ENCODE measurements at places on chromosomes 16 and 17. TPM values are rescaled to one million over a fixed set of nuclear protein-coding genes. Genes with fewer than 3 reads are reported as not detected.
A peak's percentile ranks its signal among the peaks of the same experiment; 100 is the strongest.

RILP gene
- 6.1 TPM for total RNA-seq

BTBD17 gene
- total RNA-seq, result not detected

C17orf100 gene
- total RNA-seq, result 1.6 TPM

CLEC18A gene
- 0.36 TPM for total RNA-seq

- no peak for DNase-seq
- H3K27ac ChIP-seq, result no peak overlapping the region
- H3K27me3 ChIP-seq, result no peaks in the 10 kb centered on the region
- no peak overlapping the region for H3K4me3 ChIP-seq
Measured at GRCh38 chr17:76398523-76399174, 14.2 kb downstream of the SPHK1 start.

DNA sequence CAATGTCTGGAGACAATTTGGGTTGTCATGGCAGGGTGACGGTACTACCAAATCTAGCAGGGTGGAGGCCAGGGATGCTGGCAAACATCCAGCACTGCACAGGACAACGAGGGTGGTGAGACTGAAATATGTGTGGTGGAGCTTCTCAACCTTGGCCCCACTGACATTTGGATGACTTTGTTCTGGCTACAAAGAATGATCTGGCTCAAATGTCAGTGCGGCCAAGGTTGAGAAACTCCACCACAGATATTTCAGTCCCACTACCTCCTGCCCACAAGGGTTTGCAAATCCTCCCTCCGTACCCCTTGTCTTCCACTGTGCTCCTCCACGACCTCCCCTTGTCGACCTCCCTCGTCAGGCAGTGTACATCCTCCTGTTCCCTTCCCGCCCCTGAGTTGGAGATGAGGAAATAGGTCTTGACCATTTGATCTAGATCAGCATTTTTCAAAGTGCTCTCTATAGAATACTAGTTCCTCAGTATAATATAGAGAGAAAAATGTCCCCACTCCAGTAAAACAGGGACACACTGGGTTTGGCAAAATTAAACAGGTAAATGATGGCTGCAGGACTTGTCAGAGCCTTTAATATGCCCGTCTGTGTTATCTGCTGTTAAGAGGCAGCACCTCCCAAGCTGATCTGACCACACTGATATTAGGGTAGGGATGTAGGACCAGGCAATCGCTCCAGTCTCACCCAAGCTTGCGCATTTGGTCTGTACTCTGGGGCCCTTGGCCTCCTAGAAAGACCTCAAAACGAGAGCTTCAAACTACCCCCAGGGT lies 6.8 kb downstream of the OSGIN1 start:
- H3K27ac ChIP-seq, result no peak overlapping the region
- no peaks in the 10 kb centered on the region for H3K4me1 ChIP-seq
- H3K4me3 ChIP-seq, result no peak overlapping the region
- DNase-seq, result no peak
- peaks cover 9% of the 10 kb centered on the region for H3K27me3 ChIP-seq

- H3K4me1 ChIP-seq, result no peaks in the 10 kb centered on the region
- peaks cover 5% of the 10 kb centered on the region for H3K27me3 ChIP-seq
- no peaks in the 10 kb centered on the region for H3K36me3 ChIP-seq
- no peak for DNase-seq
- no peak overlapping the region for H3K4me3 ChIP-seq
- H3K27ac ChIP-seq, result no peak overlapping the region
Measured at GRCh38 chr17:6388416-6388815, 46.5 kb downstream of the AIPL1 start.

GRCh38 chr17:78176548-78177025 lies 8.2 kb downstream of the SYNGR2 start:
- H3K27ac ChIP-seq, result no peak overlapping the region
- no peaks in the 10 kb centered on the region for H3K27me3 ChIP-seq
- H3K4me3 ChIP-seq, result no peak overlapping the region
- peaks cover 40% of the 10 kb centered on the region for H3K4me1 ChIP-seq

DNA sequence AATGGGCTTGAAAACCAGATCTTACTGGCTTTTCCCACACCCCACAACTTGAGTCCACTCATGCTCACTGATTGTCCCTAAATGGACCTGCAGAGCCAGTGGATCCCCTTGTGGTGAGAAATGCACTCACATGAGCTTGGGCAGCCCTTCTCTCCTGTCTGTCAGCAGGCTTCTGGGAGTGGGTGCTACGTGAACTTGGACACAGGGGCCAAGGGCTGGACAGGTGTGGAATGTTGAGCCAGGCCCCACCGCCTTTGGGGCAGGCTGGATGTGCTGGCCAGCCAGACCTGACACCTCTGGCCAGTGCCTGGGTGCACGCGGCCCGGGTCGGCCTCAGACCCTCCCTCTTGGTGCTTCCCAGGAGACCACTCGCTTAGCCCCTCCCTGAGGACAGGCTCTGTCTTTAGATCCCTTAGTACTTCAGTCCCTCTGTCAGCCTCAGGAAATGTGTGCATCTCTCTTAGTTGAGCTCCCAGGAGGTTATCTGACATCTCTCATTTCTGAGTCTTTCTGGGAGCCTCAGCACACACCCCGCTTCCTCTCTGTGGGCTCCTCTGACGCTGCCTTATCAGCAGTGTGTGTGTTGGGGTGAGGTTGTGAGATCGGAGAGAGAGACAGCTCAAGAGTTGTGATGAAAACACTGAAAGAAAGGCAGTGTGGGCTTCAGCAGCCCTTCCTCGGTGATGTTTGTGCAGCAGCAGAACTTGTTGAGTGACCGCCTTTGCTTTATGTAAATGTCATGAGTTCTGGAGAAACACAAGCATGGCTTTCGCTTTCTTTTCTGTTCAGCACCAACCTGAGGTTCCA lies 117.0 kb downstream of the RAB11FIP4 start:
- peaks cover 62% of the 10 kb centered on the region for H3K4me1 ChIP-seq
- H3K4me3 ChIP-seq, result peak overlapping the region; percentile 76
- DNase-seq, result peak; percentile 81
- H3K27ac ChIP-seq, result peak overlapping the region; percentile 98
- H3K27me3 ChIP-seq, result no peaks in the 10 kb centered on the region
- peaks cover 8% of the 10 kb centered on the region for H3K36me3 ChIP-seq

- peaks cover 37% of the 10 kb centered on the region for H3K36me3 ChIP-seq
- H3K4me3 ChIP-seq, result peak overlapping the region; percentile 99
Measured at GRCh38 chr16:25256695-25257469, 763 bp downstream of the ZKSCAN2 start.

DNA sequence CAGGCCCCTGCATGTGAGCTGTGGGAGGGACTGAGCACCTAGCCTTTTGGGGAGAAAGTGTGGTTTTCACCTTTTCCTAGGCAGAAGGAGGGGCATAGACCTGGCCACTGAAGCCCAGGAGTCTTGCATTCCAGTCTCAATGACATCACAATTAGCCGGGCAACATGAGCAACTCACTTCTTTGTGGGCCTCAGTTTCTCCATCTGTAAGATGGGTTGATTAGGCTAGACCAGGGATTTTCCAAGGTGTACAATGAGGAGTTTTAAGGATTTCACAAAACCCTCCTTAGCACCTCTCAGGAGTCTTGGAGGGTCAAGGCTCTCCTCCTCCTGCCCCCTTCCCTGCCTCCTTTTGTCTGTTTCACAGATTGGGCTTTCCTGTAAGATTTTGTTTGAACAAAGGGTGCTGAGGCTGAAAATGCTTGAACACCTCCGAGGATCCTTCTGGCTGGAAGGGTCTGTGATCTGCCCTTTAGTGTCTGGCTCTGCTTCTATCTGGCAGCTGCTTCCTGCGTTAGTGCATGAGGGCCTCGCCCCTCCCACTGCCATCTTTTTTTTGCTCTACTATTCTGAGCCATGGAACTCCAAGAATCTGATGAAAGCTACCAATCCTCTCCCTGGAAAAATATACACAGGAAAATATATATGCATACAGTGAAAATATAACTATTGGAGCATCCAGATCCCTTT lies 52.4 kb upstream of the ETV4 start:
- no peaks in the 10 kb centered on the region for H3K4me1 ChIP-seq
- H3K36me3 ChIP-seq, result no peaks in the 10 kb centered on the region
- H3K27me3 ChIP-seq, result no peaks in the 10 kb centered on the region
- no peak for DNase-seq

- H3K36me3 ChIP-seq, result peaks cover 19% of the 10 kb centered on the region
- H3K4me1 ChIP-seq, result peaks cover 16% of the 10 kb centered on the region
- peak within 1 kb of the TSS; percentile 39 for H3K4me3 ChIP-seq
- peak; percentile 42 for DNase-seq
- H3K27me3 ChIP-seq, result no peaks in the 10 kb centered on the region
- H3K27ac ChIP-seq, result no peak within 1 kb of the TSS
Measured at GRCh38 chr16:2147981-2148671, at the start of gene RAB26. Gene RAB26 (plus strand): TSS chr16:2148625. CDS start chr16:2148784, 159 bp downstream.

GRCh38 chr16:24713379-24713778 lies 16.1 kb upstream of the TNRC6A start:
- DNase-seq, result no peak
- H3K27ac ChIP-seq, result no peak overlapping the region
- peaks cover 10% of the 10 kb centered on the region for H3K27me3 ChIP-seq
- no peaks in the 10 kb centered on the region for H3K4me1 ChIP-seq
- no peaks in the 10 kb centered on the region for H3K36me3 ChIP-seq
- H3K4me3 ChIP-seq, result no peak overlapping the region

DNA sequence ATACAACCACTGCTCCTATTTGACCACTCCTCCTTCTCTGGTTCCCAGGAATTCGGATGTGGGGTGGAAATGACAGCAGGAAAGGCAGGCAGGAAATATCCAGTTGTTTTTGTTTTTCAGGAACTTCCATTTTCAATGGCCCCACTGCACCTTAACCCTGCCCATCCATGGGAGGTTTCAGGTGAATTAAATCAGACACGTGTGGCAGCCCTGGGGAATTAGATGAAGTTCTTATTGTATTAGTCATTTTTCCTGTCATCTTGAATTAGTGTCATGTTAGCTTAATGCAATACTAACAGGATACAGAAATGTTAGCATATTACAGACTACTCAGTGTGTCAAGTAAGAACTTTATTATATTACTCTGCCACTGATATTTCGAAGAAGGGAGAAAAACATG lies 146.4 kb downstream of the CHD9NB start:
- no peak for DNase-seq
- no peak overlapping the region for H3K4me3 ChIP-seq
- no peaks in the 10 kb centered on the region for H3K4me1 ChIP-seq
- H3K27ac ChIP-seq, result no peak overlapping the region
- no peaks in the 10 kb centered on the region for H3K36me3 ChIP-seq

GRCh38 chr17:34379868-34380267 lies 16.8 kb upstream of the CCL1 start:
- peaks cover 49% of the 10 kb centered on the region for H3K4me1 ChIP-seq
- no peaks in the 10 kb centered on the region for H3K36me3 ChIP-seq
- H3K27ac ChIP-seq, result no peak overlapping the region
- no peak overlapping the region for H3K4me3 ChIP-seq

GRCh38 chr16:31395647-31396046 lies 2.5 kb downstream of the ITGAD start:
- H3K36me3 ChIP-seq, result peaks cover 2% of the 10 kb centered on the region
- H3K27ac ChIP-seq, result no peak overlapping the region
- peaks cover 7% of the 10 kb centered on the region for H3K4me1 ChIP-seq
- H3K4me3 ChIP-seq, result no peak overlapping the region
- DNase-seq, result no peak

DNA sequence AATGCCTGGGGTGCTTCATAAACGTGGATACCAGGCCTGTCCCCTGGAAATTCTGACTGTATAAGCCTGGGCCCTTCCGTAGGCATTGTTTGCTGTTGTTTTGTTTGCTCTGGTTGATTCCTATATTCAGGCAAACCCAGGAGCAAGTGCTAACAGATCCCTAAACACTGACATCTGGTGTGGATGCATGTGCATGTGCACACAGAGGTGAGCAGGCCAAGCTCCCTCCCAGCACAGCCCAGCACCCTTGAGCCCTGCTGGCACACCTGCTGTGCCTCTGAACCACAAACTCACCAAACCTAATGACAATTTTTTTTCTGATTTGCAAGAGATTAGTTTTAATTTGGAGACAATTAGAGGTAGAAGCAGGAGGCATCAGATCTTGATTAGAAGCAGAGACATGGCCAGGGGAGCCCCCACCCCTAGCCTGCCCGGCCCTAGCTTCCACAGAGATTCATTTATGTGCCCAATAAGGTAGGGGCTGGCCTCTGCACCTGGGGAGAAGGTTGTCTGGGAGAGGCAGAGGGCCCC lies 40.4 kb downstream of the TMEM132E start:
- H3K4me3 ChIP-seq, result no peak overlapping the region
- peaks cover 37% of the 10 kb centered on the region for H3K27me3 ChIP-seq
- H3K36me3 ChIP-seq, result no peaks in the 10 kb centered on the region
- H3K27ac ChIP-seq, result no peak overlapping the region

DNA sequence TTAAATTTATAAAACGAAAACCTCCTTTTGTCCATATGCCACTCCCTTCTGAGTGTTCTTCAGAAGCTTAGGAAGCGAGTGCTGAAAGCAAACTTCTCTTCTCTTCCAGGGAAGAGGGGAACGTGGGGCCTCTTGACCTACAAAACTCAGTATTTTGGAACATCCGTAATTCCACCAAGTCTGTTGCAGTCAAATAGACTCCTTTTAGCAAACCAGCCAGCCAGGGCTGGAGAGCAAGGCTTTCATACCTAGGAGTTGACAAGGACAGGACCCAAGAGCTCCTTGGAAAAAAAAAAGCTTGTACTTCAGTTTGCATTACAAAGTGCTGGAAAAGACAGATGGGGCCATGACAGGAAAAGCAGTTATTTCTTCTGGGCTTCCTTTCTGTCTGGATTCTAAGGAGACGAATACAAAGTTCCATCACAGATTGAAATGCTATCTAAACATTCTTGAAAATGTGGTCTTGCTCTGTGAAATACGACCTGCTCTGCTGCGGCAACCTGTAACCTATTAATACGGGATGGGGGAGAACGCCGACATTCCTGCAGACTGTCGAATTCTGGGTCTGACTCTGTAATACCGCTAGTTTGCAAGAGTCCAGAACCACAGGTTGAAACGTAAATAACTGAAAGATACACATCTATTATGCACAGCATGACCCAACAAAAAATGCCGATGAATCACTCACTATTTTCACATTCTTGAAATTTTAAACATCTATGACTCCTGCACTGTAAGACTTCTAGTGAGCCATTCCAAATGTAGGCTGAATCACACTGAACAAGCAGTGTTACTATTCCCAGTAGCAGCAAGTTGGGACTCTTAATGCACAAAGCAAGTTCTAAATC lies 20.6 kb downstream of the VPS53 start:
- H3K27me3 ChIP-seq, result no peaks in the 10 kb centered on the region
- H3K36me3 ChIP-seq, result peaks cover 30% of the 10 kb centered on the region
- no peaks in the 10 kb centered on the region for H3K4me1 ChIP-seq
- H3K27ac ChIP-seq, result no peak overlapping the region

DNA sequence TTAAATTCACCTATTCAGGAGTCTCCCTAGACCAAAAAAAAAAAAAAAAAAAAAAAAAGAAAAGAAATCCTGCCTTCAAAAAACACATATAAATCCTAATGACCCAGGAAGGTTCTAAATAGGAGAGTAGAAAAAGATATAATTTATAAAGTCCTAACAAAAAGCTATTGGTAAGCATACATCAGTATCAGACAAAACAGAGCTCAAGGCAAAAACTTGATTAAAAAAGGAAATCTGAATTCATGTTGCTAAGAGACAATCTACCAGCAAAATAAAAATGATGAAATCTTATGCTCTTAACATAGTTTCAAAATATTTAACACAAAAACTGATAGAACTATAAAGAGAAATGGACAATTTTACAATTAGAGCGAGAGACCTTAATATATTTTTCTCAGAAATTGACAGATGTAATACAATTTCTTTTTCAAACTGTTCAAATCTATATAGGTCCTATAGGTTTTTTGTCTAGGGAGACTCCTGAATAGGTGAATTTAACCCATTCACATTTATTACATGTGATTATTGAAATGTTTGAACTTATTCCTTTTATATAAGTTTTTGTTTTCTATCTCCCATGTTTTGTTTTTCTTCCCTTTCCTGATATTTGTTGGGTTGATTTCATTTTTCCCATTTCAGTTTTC lies 57.0 kb downstream of the NT5M start:
- no peak overlapping the region for H3K4me3 ChIP-seq
- no peak for DNase-seq
- no peaks in the 10 kb centered on the region for H3K27me3 ChIP-seq
- H3K36me3 ChIP-seq, result no peaks in the 10 kb centered on the region
- H3K4me1 ChIP-seq, result peaks cover 5% of the 10 kb centered on the region
